ENCODE measurements at places on chromosomes 3 and 15. TPM values are rescaled to one million over a fixed set of nuclear protein-coding genes. Genes with fewer than 3 reads are reported as not detected.
A peak's percentile ranks its signal among the peaks of the same experiment; 100 is the strongest.

- DNase-seq, result no peak
- H3K27ac ChIP-seq, result no peak overlapping the region
- H3K4me1 ChIP-seq, result no peaks in the 10 kb centered on the region
- H3K27me3 ChIP-seq, result no peaks in the 10 kb centered on the region
- no peaks in the 10 kb centered on the region for H3K36me3 ChIP-seq
These were observed 6.9 kb downstream of the C3orf62 start for GRCh38 chr3:49270156-49270500.

Gene SI
- total RNA-seq, result not detected

DNA sequence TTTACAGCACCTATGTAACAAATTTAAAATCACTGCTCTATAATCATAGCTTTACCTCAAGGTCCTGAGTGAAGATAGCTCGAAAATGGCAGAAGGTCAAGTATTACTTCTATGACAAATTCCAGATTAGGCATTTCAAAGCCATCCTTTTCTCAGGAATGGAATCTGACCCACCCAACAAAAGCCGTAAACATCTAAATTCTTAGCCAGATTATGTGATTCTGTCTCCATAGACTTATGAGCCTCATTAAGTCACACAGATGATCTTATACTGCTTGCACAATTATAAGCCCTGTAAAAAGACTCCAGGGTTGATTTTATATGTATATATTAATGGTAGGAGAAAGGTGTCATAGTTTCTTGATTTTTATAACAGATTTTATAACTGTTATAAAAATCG is 56.9 kb downstream of the CEP152 start:
- peak; percentile 11 for DNase-seq
- H3K4me1 ChIP-seq, result peaks cover 13% of the 10 kb centered on the region
- no peaks in the 10 kb centered on the region for H3K36me3 ChIP-seq

Gene BFSP2
- total RNA-seq, result not detected

Gene MYO5A
- total RNA-seq, result 30.6 TPM

- no peak overlapping the region for H3K27ac ChIP-seq
- H3K4me1 ChIP-seq, result peaks cover 15% of the 10 kb centered on the region
- H3K4me3 ChIP-seq, result no peak overlapping the region
- H3K36me3 ChIP-seq, result peaks cover 17% of the 10 kb centered on the region
- no peaks in the 10 kb centered on the region for H3K27me3 ChIP-seq
These were observed 6.0 kb downstream of the IQGAP1 start for GRCh38 chr15:90394074-90394473.
